ENCODE measurements at places on chromosomes 12 and 14.

GRCh38 chr12:45259675-45260074, 43.8 kb downstream of the ANO6 start:
- H3K27me3 ChIP-seq = no peaks in the 10 kb centered on the region
- H3K4me3 ChIP-seq = no peak overlapping the region
- no peaks in the 10 kb centered on the region for H3K36me3 ChIP-seq
- H3K4me1 ChIP-seq = peaks cover 17% of the 10 kb centered on the region
- peak overlapping the region; percentile 4 for H3K27ac ChIP-seq

- no peak overlapping the region for H3K27ac ChIP-seq
- H3K27me3 ChIP-seq = no peaks in the 10 kb centered on the region
- no peak overlapping the region for H3K4me3 ChIP-seq
- H3K36me3 ChIP-seq = no peaks in the 10 kb centered on the region
- H3K4me1 ChIP-seq = no peaks in the 10 kb centered on the region
- no peak for DNase-seq
These were observed 51.3 kb upstream of the NPFF start for GRCh38 chr12:53558631-53559030.

- no peaks in the 10 kb centered on the region for H3K4me1 ChIP-seq
- H3K4me3 ChIP-seq = no peak overlapping the region
- H3K27ac ChIP-seq = no peak overlapping the region
- no peaks in the 10 kb centered on the region for H3K36me3 ChIP-seq
- H3K27me3 ChIP-seq = no peaks in the 10 kb centered on the region
These were observed 114.2 kb downstream of the BRMS1L start for GRCh38 chr14:35940291-35940690.

DNA sequence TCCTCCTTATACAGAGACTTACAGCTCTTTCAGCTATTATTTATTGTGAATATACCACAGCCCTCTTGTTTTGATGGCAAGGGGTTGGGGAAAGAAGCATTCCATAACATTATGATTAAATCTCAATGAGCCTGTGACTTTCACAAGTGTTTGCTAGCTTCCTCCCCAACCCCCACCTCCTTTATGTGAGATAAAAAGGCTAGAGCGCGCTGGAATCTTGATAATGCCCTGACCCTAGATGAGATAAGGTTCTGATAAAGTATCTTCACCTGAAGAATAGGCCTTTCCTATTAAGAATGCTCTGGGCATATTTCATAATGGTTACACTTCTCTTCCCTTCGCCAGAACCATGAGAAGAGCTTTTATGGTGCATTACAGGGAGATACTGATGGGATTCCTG, 236.8 kb downstream of the CCDC91 start:
- H3K4me3 ChIP-seq = no peak overlapping the region
- peak; percentile 79 for DNase-seq
- H3K27ac ChIP-seq = no peak overlapping the region
- H3K4me1 ChIP-seq = no peaks in the 10 kb centered on the region

DNA sequence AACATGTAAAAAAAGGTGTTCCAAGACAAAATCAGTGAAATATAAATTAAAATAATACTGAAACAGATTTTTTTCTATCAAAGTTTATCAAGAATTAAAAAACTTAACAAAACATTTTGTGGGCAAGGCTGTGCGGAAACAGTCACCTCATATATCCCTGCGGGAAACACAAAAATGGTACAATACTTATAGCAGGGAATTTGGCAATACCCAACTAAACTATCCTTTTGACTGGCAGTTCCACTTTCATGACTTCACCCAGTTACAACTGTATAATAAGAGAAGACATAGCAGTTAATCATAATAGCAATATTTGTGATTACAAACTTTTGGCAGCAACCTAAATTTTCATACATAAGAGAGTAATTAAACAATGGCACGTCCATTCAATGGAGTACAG, 121.5 kb upstream of the EGLN3 start:
- H3K27me3 ChIP-seq = no peaks in the 10 kb centered on the region
- H3K4me1 ChIP-seq = no peaks in the 10 kb centered on the region
- H3K27ac ChIP-seq = no peak overlapping the region
- DNase-seq = no peak

DNA sequence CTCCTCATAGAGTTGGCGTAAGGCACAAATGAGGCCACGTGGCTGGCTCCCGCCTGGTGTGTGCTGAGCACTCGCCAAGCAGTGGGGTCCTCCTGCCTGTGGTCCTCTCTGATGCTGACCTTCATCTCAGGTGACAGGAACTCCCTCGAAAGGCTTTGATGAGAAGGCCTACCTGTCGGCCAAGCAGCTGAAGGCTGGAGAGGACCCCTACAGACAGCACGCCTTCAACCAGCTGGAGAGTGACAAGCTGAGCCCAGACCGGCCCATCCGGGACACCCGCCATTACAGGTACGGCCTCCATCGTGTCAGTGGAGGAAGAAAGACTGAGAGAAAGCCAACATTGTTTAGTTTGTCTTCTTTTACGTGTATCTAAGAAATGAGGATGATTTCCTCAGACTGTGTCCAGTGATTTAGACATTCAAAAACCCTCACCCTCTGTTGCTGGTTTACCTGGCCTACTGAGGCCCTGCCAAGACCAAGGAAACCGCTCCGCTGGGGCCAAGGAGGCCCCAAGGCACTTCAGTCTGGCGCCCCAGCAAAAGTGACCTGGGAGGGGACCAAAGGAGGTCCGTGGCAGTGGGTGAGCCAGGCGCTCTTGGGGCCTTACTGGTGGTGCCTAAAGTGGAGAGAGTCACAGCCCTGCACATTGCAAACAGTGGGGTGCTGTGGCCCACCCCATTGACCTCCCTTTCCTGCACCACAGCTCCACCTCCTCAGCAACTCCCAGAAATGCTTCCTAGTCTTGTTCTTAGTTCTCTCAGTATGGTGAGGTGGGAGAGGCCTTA, 60.8 kb downstream of the GALNT16 start:
- H3K27me3 ChIP-seq = no peaks in the 10 kb centered on the region
- no peaks in the 10 kb centered on the region for H3K4me1 ChIP-seq
- H3K27ac ChIP-seq = no peak overlapping the region
- no peak for DNase-seq
- no peaks in the 10 kb centered on the region for H3K36me3 ChIP-seq

GRCh38 chr12:110546339-110546738, 36.8 kb downstream of the PPTC7 start:
- H3K27ac ChIP-seq = no peak overlapping the region
- H3K36me3 ChIP-seq = no peaks in the 10 kb centered on the region
- no peaks in the 10 kb centered on the region for H3K27me3 ChIP-seq
- H3K4me3 ChIP-seq = no peak overlapping the region
- no peak for DNase-seq
- no peaks in the 10 kb centered on the region for H3K4me1 ChIP-seq

DNA sequence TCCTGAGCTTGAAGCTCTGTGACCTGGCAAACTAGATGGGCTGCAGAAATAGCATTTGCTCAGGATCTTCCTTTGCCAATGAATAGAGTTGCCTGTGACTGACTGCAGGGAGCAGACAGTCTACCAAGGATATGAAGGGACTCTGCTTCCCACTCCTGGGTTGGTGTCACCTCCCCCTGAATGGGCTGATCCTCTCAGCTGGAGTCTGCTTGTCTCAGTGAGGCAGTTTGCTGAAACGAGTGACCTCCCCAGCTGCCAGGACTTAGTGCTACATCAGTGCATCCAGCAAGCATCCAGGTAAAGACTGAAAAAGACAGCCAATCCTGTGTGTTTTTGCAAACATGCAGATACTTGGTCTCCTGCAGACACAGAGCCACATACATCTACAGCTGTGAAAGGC, 28.5 kb downstream of the PAH start:
- no peaks in the 10 kb centered on the region for H3K27me3 ChIP-seq
- no peak overlapping the region for H3K27ac ChIP-seq

DNA sequence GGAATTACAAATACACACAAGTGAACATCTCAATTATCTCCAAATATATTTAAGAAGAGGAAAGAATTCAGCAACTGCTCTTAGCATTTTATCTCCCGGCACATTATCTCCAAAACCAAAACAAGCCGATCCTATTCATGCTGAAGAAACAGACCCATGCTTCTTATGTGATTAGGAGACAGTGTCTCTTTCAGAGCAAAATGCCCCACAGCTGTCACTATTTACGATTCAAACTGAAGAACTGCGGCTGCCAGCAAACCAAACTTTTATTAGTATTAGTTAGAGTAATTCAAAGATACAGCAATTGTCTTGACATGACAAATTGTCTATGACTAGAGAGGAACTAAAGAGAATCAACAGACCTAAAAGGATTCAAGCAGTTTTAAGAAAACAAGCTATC, 79.4 kb downstream of the SETD3 start:
- H3K4me1 ChIP-seq = no peaks in the 10 kb centered on the region
- H3K36me3 ChIP-seq = peaks cover 7% of the 10 kb centered on the region
- H3K27ac ChIP-seq = no peak overlapping the region
- no peaks in the 10 kb centered on the region for H3K27me3 ChIP-seq
- no peak overlapping the region for H3K4me3 ChIP-seq

DNA sequence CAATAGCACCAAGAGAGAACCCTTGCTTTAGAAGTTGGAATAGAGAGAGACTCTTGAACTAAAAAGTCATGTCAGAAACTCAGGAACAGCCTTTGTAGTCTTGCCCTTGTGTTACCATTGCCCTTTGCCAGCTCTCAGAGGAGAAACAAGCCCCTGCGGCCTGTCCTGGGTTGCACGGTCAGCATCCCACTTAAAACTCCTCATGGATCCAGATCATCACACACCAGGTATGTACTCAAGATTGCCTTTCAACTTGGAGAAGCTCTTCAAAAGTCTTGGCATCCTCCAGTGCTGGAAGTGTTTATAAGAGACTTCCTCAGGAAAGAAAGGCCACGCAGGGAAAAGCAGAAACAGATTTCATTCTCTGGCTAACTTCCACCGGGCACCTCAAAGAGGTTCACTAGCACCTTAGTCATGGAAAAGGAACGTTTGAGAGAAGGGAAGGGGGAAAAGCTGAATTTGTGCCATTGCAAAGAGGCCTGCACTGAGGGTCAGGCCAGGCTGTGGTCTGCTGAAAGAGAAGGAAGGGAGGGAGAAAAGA, 594.2 kb downstream of the MED13L start:
- H3K36me3 ChIP-seq = no peaks in the 10 kb centered on the region
- no peaks in the 10 kb centered on the region for H3K4me1 ChIP-seq
- H3K27ac ChIP-seq = no peak overlapping the region
- DNase-seq = no peak
- no peaks in the 10 kb centered on the region for H3K27me3 ChIP-seq
- no peak overlapping the region for H3K4me3 ChIP-seq

- peaks cover 7% of the 10 kb centered on the region for H3K4me1 ChIP-seq
- peaks cover 18% of the 10 kb centered on the region for H3K36me3 ChIP-seq
- H3K27ac ChIP-seq = no peak overlapping the region
- H3K27me3 ChIP-seq = no peaks in the 10 kb centered on the region
- no peak overlapping the region for H3K4me3 ChIP-seq
These were observed 7.6 kb downstream of the CDCA4 start for GRCh38 chr14:105013150-105013785.

DNA sequence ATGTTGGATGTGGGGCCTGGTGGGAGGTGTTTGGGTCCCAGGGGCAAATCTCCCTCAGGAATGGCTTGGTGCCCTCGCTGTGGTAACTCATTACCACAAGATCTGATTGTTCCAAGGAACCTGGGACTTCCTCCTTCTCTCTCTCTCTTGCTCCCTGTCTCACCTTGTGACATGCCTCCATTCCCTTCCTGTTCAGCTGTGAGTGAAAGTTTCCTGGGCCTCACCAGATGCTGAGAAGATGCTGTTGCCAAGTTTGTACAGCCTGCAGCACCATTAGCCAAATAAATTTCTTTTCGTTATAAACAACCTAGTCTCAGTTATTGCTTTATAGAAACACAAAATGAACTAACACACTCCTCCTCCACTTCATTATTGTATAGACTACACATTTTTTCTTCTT, 759.8 kb upstream of the MDGA2 start:
- DNase-seq = peak; percentile 24
- H3K27me3 ChIP-seq = no peaks in the 10 kb centered on the region
- H3K36me3 ChIP-seq = no peaks in the 10 kb centered on the region
- H3K4me1 ChIP-seq = no peaks in the 10 kb centered on the region
- H3K27ac ChIP-seq = no peak overlapping the region
- H3K4me3 ChIP-seq = no peak overlapping the region

GRCh38 chr14:79661752-79662151, 549.6 kb downstream of the DIO2 start:
- no peaks in the 10 kb centered on the region for H3K27me3 ChIP-seq
- H3K36me3 ChIP-seq = no peaks in the 10 kb centered on the region
- no peak for DNase-seq
- no peak overlapping the region for H3K4me3 ChIP-seq
- no peaks in the 10 kb centered on the region for H3K4me1 ChIP-seq

DNA sequence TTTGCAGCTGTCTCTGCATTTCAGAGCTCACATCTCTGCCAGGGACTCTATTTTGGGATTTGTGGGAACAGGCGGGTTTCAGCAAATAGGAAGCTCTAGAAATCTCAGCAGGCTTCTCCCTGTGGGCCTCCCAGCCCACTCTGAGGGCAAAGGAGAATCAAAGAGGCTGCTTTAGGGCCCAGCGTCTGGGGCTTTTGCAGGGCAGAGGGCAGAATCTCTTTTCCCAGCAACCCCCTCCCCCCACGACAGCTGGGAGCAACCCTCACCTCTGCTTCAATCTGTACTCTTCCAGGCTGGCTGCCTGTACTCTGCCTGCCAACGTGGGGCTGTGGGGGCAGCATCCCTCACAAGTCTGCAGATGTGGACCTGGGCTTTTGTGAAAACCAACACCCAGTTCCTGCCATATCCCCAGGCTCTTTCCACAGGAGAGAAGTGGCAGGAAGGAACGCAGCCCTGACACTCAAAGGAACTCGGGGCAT, 529.6 kb upstream of the TBX3 start:
- no peaks in the 10 kb centered on the region for H3K36me3 ChIP-seq
- H3K27me3 ChIP-seq = no peaks in the 10 kb centered on the region
- H3K4me3 ChIP-seq = no peak overlapping the region
- peaks cover 2% of the 10 kb centered on the region for H3K4me1 ChIP-seq
- H3K27ac ChIP-seq = no peak overlapping the region
- peak; percentile 42 for DNase-seq

DNA sequence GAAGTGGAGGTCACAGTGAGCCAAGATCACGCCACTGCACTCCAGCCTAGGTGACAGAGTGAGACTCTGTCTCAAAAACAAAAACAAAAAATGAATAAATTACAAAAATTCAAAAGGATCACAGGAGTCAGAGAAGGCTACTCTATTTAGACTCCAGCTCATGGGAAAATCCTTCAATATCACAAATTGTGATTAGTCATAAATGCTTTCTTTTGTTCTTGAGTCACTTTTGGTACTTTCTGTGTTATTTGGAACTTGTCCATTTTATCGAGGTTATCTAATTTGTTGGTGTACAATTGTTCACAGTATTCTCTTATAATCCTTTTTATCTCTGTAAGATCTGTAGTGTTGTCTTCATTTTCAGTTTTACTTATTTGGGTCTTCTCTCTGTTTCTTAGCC, 18.9 kb downstream of the ALDH2 start:
- no peaks in the 10 kb centered on the region for H3K4me1 ChIP-seq
- no peaks in the 10 kb centered on the region for H3K27me3 ChIP-seq
- peaks cover 15% of the 10 kb centered on the region for H3K36me3 ChIP-seq
- H3K4me3 ChIP-seq = no peak overlapping the region

GRCh38 chr12:67681105-67681778, 32.7 kb downstream of the DYRK2 start:
- no peaks in the 10 kb centered on the region for H3K27me3 ChIP-seq
- no peak for DNase-seq
- no peak overlapping the region for H3K4me3 ChIP-seq
- H3K36me3 ChIP-seq = no peaks in the 10 kb centered on the region
- no peaks in the 10 kb centered on the region for H3K4me1 ChIP-seq

GRCh38 chr12:23540572-23540971, 408.9 kb downstream of the SOX5 start:
- no peak overlapping the region for H3K27ac ChIP-seq
- H3K4me3 ChIP-seq = no peak overlapping the region
- H3K4me1 ChIP-seq = no peaks in the 10 kb centered on the region
- no peaks in the 10 kb centered on the region for H3K27me3 ChIP-seq

GRCh38 chr14:79167957-79168356, 997.8 kb downstream of the NRXN3 start:
- no peak overlapping the region for H3K4me3 ChIP-seq
- peak; percentile 40 for DNase-seq
- H3K36me3 ChIP-seq = no peaks in the 10 kb centered on the region

Measured in mesendoderm (in vitro differentiated cells).